ENCODE measurements at places on chromosomes 11 and 22.

DNA sequence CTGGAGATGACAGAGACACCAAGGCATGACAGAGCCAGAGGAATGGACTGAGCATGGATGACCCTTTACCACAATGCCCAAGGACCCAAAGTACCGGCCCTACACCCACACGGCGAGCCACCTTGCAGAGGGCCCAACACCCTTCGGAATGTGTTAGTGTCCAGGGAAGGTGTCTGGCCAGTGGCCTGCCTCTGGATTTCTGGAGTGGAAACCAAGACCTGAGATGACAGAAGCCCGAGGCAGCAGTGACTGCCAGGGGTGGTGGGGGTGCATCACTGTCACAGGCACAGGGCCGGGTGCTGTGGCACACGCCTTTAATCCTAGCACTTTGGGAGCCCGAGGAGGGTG lies 28.7 kb downstream of the PDGFB start:
- H3K36me3 ChIP-seq, result no peaks in the 10 kb centered on the region
- H3K27me3 ChIP-seq, result peaks cover 14% of the 10 kb centered on the region
- H3K4me3 ChIP-seq, result no peak overlapping the region

DNA sequence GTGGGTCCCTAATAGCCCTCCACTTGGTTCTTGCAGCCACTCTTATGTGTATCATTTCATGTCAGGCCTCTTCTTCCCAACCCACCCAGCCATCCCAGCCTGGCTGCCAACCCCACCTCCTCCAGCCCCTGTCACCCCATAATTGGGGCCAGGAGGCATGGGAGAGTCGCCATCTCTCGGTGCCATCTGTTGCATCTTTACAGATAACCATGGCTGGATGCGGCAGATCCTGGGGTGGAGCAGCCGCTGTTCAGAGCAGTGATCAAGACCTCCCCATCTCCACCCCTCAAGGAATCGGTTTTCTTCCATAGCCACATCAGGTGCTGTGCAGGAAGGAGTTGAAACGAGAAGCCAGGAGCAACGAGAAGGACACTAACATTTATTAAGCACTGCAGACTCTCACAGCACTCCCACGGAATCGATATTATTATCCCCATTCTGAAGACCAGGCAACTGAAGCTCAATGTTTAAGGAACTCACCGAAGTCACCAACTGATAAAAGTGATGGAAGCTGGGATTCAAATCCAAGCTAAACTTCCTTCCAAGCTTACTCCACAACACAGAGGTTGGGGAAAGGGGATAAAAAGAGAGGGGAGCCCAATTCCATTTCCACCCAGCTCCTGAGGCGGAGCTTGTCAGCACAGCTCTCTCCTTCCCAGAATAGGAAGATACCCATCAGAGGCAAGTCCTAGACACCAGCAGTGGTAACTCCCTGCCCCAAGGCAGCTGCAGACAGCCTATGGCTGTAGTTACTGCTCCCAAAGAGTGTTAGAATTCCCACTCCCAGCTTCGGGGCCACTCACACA lies 2.7 kb downstream of the SLC43A1 start:
- no peaks in the 10 kb centered on the region for H3K36me3 ChIP-seq
- H3K4me1 ChIP-seq, result peaks cover 32% of the 10 kb centered on the region
- no peak overlapping the region for H3K4me3 ChIP-seq
- H3K27ac ChIP-seq, result no peak overlapping the region

GRCh38 chr22:25134028-25134427 lies 65.6 kb upstream of the CRYBB3 start:
- no peak overlapping the region for H3K27ac ChIP-seq
- no peaks in the 10 kb centered on the region for H3K27me3 ChIP-seq
- H3K36me3 ChIP-seq, result no peaks in the 10 kb centered on the region

- no peaks in the 10 kb centered on the region for H3K4me1 ChIP-seq
- no peaks in the 10 kb centered on the region for H3K27me3 ChIP-seq
- no peak overlapping the region for H3K27ac ChIP-seq
- DNase-seq, result no peak
These were observed 10.0 kb upstream of the PPM1F start for GRCh38 chr22:21962655-21962949.

- H3K4me3 ChIP-seq, result no peak overlapping the region
- no peaks in the 10 kb centered on the region for H3K27me3 ChIP-seq
- DNase-seq, result no peak
- peaks cover 28% of the 10 kb centered on the region for H3K36me3 ChIP-seq
- H3K4me1 ChIP-seq, result peaks cover 90% of the 10 kb centered on the region
These were observed 14.2 kb downstream of the CD3E start for GRCh38 chr11:118318581-118319336.

GRCh38 chr11:107721207-107721606 lies 9.4 kb upstream of the SLN start:
- DNase-seq, result no peak
- no peak overlapping the region for H3K4me3 ChIP-seq
- H3K4me1 ChIP-seq, result no peaks in the 10 kb centered on the region
- no peak overlapping the region for H3K27ac ChIP-seq
- peaks cover 3% of the 10 kb centered on the region for H3K27me3 ChIP-seq

- H3K27ac ChIP-seq, result peak overlapping the region; percentile 80
- peak overlapping the region; percentile 54 for H3K4me3 ChIP-seq
- peaks cover 49% of the 10 kb centered on the region for H3K36me3 ChIP-seq
- DNase-seq, result no peak
- H3K27me3 ChIP-seq, result no peaks in the 10 kb centered on the region
These were observed 12.8 kb downstream of the BCL9L start for GRCh38 chr11:118912742-118913410.

DNA sequence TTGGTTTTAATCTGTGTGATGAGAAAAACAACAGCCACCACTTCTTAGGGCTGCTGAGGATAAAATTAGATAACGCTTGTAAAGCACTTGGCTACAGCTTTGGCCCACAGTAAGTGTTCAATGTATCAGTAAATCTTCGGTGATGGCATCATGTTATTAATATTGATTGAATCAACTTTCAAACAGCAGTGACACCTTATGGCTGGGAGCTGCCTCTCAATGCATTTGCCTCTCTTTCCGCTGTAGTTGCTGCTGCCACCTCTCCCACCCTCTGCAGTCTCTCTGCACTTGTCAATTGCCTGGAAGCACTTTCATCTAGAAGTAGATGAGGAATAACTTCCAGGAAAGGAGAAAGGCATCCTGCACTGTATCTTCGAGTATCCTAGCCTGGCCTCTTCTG lies 491.1 kb downstream of the OPCML start:
- H3K4me3 ChIP-seq, result no peak overlapping the region
- DNase-seq, result no peak
- H3K36me3 ChIP-seq, result no peaks in the 10 kb centered on the region
- no peaks in the 10 kb centered on the region for H3K4me1 ChIP-seq
- H3K27ac ChIP-seq, result no peak overlapping the region

DNA sequence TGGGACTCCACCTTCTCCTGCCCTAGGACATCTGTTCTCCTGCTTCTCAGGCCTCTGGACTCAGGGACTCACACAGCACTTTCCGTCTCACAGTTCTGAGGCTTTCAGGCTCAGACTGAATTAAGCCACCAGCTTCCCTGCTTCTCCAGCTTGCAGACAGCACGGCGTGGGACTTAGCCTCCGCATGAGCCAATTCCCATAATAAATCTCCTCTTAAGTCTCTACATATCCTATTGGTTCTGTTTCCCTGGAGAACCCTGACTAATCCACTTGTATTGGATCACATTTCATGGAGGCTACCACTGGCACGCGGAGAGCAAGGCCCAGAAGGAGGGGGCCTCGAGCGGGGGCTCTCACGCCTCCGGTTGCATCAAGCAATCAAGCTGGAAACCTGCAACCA lies 1313.6 kb downstream of the TBC1D22A start:
- DNase-seq, result no peak
- no peaks in the 10 kb centered on the region for H3K27me3 ChIP-seq
- H3K4me3 ChIP-seq, result no peak overlapping the region
- H3K4me1 ChIP-seq, result peaks cover 10% of the 10 kb centered on the region
- no peaks in the 10 kb centered on the region for H3K36me3 ChIP-seq

DNA sequence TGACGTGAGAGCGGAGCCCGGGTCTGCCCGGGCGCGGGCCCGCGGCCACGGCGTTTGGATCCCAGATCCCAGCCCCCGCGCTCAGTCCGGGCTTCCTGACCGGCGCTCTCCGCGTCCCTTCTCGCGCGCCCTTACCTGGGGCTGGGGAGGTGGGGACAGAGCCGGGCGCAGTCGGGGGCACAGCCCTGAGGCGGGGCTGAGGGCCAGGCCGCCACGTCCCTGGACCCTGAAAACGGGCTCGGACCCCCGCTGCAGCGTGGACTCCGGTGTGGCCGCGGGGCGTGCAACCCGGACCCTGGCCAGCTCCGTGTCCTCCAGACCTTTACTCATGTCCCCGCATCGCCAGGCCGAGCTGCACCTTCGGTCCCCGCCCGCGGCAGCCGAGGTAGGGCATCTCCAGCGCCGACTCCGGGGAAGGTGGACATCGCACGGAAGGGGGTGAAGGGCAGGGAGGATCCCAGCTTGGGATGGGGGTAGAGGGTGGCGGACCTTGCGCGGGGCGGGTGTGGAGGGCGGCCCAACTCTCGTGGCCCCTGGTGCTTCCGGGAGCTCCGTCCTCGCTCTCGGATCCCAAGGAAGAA lies 9.9 kb upstream of the AIFM3 start:
- H3K4me3 ChIP-seq, result peak overlapping the region; percentile 47
- H3K27me3 ChIP-seq, result peaks cover 21% of the 10 kb centered on the region
- peaks cover 26% of the 10 kb centered on the region for H3K4me1 ChIP-seq
- peaks cover 20% of the 10 kb centered on the region for H3K36me3 ChIP-seq

GRCh38 chr11:33829430-33830141 lies 55.3 kb upstream of the FBXO3 start:
- H3K36me3 ChIP-seq, result no peaks in the 10 kb centered on the region
- H3K4me1 ChIP-seq, result peaks cover 11% of the 10 kb centered on the region
- H3K4me3 ChIP-seq, result peak overlapping the region; percentile 28
- H3K27ac ChIP-seq, result no peak overlapping the region
- peak; percentile 46 for DNase-seq
- peaks cover 54% of the 10 kb centered on the region for H3K27me3 ChIP-seq

GRCh38 chr22:47612311-47612910 lies 850.0 kb downstream of the TBC1D22A start:
- no peaks in the 10 kb centered on the region for H3K36me3 ChIP-seq
- no peak overlapping the region for H3K4me3 ChIP-seq
- no peak overlapping the region for H3K27ac ChIP-seq
- DNase-seq, result no peak
- peaks cover 4% of the 10 kb centered on the region for H3K27me3 ChIP-seq

- no peak overlapping the region for H3K27ac ChIP-seq
- peak overlapping the region; percentile 9 for H3K4me3 ChIP-seq
- H3K27me3 ChIP-seq, result no peaks in the 10 kb centered on the region
These were observed 77.5 kb upstream of the CTSC start for GRCh38 chr11:88414981-88415413.

DNA sequence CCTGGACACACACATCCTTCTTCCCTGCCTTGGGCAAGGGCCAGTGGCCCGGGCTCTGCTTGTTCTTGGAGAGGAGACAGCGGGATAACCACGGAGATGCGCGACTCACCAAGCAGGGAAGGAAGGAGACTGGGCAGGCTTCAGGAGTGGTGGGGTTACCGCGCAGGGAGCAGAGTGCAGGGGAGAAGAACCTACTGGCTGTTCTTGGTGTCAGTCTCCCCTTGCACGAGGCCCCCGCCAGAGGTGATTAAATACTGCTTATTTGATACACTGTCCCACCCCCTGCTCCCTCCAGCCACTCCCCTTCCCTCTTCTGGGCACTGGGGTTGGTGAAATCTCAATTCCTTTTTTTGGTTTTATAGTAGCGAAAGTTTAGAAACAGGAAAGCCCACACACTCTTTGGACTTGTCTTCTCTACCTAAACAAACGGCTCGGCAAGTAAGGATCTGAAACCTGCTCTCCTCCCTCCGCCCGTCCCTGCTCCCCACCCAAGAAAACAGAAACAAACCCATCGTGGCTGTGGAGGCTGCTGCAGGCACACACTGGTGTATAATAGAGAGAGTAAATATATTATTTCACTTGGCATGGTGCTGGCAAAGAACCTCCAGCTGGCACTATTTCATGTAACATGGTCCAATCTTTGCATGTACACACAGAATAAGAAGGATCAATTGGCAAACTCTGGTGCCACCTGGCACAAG lies 10.8 kb downstream of the LARGE2 start:
- H3K4me1 ChIP-seq, result peaks cover 36% of the 10 kb centered on the region
- peaks cover 57% of the 10 kb centered on the region for H3K36me3 ChIP-seq
- H3K27ac ChIP-seq, result no peak overlapping the region
- no peak for DNase-seq
- no peaks in the 10 kb centered on the region for H3K27me3 ChIP-seq
